Fibroblast of mammary gland (primary cell): ENCODE measurements at places on chromosomes 4 and X.

DNA sequence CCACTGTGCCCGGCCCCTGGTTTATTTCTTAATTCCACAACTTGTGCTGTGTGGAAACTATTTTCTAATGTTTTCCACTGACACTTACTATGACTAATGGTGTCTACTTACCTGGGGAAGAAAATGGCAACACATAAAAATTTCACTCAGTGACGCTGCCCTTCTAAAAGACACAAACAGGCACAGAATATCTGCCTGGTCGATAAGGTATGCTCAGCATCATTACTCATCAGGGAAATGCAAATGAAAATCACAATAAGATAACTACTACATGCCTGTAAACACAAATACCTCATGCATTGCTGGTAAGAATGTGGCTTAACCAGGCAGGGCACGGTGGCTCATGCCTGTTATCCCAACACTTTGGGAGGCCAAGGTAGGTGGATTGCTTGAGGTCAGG is 61.6 kb downstream of the UBE2K start:
- no peak for DNase-seq

DNA sequence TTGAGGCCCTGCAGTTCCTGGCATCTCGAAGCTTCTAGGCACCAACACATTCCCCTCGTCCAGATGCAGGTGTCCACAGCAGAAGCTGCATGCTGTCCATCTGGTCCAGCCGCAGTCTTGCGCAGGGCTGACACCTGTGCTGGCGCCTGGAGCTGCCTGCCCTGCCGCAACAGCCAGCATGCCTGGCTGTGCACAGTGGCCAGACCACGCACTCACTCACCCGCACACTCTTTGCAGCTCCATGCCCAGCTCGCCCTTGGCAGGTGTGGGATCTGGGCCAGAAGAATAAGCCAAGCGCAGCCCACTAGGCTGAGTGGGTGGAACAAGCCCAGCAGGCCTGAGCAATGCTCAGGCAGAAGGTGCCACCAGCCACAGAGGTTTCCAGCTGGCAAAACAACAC is 125.6 kb downstream of the PARM1 start:
- no peak for DNase-seq

- no peak for DNase-seq
Observed at GRCh38 chrX:109842611-109843010, 109.6 kb upstream of the ACSL4 start.

- DNase-seq = no peak
Observed at GRCh38 chrX:47629419-47630200, at the start of gene CFP. TSS of gene CFP (minus strand) at chrX:47629930. CDS start at chrX:47629844, 86 bp downstream.

GRCh38 chr4:82500435-82501153 is 61.2 kb downstream of the TMEM150C start:
- DNase-seq = peak; percentile 37

GRCh38 chrX:133983256-133983973 is 2.0 kb downstream of the GPC3 start:
- no peak for DNase-seq

GRCh38 chrX:130330146-130330545 is 9.6 kb upstream of the SLC25A14 start:
- no peak for DNase-seq

DNA sequence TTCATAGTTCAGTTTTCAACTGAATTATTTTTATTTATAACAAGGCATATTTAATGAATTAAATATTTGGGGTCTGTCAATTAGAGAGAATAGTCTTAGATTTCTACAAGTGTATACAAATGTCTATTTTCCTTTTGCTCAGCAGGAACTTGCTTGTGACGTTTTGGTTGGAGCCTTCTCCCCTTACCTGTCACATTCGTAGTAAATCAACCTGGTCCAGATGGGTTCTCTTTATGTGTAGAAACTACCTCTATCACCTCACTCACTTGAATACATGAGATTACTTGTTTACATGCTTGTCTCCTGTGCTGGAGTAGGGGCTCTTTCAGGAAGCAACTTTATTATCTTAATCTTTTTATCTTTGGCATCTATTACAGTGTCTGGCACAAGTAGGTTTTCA is 938.3 kb upstream of the IGFBP7 start:
- DNase-seq = no peak
